T47D (cell line): ENCODE measurements at places on chromosomes 3 and 15.

DNA sequence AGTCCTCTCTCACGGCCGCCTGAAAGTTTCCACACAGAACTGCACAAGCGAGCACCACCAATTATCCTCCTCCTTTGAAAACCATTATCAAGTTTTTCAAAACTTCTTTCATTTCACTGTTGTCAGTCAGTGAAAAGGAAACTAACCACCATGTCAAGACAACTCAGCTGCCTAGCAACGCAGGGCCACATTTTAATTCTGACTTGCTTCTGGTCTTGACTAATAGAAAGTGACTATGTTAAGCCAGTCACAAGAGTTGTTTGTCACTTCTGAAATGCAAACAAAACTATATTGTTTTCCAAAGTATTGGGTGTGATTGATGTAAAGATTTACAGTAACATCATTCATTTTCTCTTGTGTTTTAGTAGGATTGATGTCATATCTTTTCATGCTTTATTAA, 612.8 kb upstream of the AGTR1 start:
- no peak for DNase-seq

- DNase-seq = no peak
Measured at GRCh38 chr3:111227216-111227615, 155.6 kb downstream of the NECTIN3 start.

- no peak for DNase-seq
Measured at GRCh38 chr3:147921051-147921450, 511.9 kb downstream of the ZIC1 start.

DNA sequence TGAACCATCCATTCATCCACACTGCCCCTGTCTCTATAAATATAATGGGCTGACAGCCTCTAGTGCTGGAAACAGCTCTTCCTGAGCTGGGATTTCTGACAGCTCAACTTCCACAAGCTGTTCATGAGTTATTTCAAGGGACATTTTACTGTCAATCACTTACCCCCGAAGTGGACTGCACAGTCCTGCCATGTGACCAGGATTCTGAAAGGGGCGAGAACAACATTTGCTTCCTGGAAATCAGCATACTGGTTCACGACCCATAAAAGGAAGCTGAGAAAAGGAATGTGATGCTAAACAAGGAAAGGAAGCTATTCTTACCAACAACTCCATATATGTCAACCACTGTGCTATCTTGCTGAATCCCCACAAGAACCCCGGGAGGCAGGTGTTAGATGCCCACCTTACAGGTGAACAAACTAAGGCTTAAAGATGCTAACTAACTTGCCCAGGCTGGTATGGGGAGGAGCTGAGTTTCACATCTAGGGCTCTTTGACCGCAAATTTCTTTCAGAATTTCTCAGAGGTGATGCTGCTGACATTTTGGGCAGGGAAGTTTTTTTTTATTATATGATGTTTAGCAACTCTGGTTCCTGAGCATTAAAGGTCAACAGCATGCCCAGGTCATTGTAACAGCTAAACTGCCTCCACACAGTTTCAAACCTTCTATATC, 16.5 kb upstream of the REC114 start:
- no peak for DNase-seq

GRCh38 chr3:42610976-42611375, 10.5 kb downstream of the NKTR start:
- DNase-seq = no peak
